ENCODE measurements at places on chromosomes 6 and 20. TPM values are rescaled to one million over a fixed set of nuclear protein-coding genes. Genes with fewer than 3 reads are reported as not detected.

TSHZ2 gene
- 2.3 TPM for polyA plus RNA-seq

OPRL1 gene
- 0.81 TPM for polyA plus RNA-seq

DNA sequence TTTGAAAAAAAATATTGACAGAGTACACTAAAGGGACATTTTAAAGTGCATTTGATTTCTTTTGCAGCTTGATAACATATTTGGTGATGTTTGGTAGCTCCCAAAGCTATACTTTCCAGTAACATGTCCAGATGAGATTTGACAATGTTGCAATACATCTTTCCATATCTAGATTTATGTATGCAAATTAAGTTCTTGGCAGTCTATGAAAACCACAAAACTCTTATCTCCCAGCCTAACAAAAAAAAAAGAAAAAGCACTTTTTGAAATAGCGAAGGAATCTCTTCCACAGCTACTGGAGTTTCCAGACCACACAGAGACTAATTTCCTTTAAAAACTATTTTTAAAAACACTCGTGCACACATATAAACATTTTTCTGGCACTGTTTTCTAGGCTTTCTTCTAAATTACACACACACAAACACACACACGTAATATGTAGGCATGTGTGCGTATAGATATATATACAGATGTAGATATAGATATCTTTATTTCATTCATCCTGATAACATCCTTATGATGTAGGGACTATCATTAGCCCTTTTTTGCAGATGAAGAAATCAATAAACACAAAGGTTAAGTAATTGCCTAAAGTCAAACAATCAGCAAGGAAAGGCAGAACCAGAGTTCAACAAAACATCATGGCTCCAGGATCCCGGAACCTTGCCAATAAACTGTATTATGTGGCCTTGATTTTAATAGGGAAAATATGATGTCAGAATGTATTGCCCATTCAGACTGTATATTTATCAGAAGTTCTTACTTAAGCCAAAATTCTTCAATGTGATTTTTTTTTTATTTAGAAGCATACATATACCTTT is 93.3 kb downstream of the ADGRB3 start:
- no peak for DNase-seq

DNA sequence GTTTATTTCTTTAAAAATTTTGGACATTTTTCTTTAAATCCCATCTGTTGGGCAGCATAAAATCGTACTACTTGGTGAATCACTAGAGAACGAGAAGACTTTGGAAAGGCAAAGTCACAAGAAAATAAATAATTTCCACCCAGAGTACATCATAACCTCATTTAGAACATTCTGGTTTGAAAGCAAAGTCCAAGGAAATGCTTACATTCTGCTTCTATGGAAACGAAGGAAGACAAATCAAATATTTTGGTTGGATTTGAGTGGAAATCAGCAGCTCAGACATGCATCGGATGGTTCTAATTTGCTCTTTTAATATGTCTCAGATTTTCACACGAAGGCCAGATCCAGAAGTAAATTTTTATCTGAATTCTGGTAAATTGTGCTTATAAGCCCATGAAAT is 60.7 kb upstream of the LTV1 start:
- DNase-seq, result no peak

DNA sequence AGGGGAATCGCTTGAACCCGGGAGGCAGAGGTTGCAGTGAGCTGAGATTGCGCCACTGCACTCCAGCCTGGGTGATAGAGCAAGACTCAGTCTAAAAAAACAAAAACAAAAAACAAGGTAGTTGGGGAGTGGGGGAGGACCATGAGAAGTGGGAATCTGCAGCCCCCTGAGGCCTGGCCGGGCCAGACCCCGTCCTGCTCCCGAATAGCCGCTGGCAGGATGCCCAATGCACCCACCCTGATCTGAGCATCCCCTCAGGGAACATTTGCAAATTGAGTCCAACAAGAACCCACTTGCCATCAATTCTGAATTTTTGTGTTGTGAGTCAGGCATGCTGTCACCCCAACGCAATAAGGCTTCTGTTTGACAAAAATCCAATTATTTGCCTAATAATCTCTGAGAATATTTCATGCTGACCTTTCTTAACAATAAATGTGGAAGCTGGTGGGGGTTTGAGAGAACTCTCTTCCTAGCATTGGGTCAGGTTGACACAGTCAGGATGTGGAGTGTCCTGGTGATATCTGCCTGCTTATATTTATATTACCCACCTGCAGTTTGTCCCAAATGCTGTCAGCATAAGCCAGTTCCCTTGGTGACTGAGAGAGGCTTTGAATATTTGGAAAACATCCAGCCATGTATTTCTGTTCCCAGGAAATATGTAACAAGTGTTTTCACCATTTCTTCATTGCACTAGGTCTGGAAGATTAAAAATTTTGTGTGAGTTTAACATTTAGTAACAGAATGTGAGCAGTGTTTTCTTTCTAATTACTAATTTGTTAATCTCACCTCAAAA is 28.4 kb upstream of the FRMD1 start:
- no peak for DNase-seq

DNA sequence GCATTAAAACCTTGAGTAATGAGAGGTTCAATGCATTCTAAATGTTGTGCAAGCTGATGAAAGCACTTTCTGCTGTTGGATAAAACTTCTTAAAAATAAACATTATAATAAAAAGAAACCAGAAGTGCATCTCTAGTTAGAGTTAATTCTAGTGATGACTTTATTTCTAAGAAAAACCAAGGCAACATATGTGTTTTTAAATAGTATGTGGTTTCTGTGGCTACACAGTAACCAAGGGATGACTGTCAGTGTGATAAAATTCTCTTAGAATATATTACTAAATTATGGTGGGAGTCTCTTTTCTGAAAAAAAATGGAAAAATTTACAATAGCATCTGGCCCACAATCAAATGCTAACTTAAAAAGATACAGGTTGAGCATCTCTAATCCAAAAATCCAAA is 117.0 kb downstream of the ME1 start:
- DNase-seq, result no peak

All from right cardiac atrium (tissue), 5 donors.